ENCODE measurements at places on chromosomes 1 and 21. TPM values are rescaled to one million over a fixed set of nuclear protein-coding genes. Genes with fewer than 3 reads are reported as not detected.

Gene SPOCD1
- total RNA-seq: 5.3 TPM

Gene LIN28A
- not detected for total RNA-seq

Gene CFAP107
- total RNA-seq: not detected

Gene KRTAP19-8
- not detected for total RNA-seq
